ENCODE measurements at places on chromosomes 4 and X.

GRCh38 chrX:101677028-101677427 is 17.4 kb upstream of the ARMCX2 start:
- no peak for DNase-seq

DNA sequence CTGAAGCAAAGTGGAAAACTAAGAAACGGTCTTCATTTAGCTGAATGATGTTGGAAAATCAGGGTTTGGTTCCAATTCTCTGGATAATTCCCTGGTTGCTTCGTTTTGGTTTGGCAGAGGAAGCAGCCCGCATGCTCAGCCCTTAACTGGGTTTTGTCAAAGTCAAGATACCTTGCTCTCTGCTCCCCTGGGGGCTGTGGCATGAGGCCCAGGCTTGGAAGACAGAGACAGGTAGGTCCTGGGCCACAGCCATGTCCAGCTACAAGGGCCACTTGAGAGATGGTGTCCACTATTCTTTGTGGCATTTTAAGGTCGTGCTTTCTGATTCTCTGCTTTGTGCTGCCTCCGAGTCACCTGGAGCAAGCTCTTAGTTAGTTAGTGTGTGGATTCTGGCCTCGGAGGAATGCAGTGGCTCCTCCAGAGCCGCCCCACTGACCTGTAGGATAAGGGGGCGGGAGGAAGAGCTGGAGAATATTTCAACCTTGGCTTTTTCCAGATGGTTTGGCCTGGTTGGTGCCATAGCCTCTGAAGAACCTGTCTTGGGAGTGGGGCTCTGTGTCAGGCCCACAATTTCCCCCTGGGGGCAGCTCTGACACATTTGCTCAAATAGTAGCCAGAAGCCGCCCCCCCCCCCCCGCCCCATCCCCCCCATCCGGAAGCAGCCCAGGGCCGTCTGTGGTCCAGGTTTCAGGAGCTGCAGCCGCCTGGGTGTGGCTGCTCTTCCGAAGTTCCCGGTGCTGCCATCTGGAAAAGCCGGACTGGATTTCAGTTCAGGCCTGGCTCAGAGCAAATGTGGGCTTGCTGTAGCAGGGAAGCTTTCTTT is 147.1 kb downstream of the NHS start:
- peak; percentile 50 for DNase-seq

- DNase-seq: peak; percentile 1
Measured at GRCh38 chrX:115535421-115535820, 25.6 kb upstream of the PLS3 start.

DNA sequence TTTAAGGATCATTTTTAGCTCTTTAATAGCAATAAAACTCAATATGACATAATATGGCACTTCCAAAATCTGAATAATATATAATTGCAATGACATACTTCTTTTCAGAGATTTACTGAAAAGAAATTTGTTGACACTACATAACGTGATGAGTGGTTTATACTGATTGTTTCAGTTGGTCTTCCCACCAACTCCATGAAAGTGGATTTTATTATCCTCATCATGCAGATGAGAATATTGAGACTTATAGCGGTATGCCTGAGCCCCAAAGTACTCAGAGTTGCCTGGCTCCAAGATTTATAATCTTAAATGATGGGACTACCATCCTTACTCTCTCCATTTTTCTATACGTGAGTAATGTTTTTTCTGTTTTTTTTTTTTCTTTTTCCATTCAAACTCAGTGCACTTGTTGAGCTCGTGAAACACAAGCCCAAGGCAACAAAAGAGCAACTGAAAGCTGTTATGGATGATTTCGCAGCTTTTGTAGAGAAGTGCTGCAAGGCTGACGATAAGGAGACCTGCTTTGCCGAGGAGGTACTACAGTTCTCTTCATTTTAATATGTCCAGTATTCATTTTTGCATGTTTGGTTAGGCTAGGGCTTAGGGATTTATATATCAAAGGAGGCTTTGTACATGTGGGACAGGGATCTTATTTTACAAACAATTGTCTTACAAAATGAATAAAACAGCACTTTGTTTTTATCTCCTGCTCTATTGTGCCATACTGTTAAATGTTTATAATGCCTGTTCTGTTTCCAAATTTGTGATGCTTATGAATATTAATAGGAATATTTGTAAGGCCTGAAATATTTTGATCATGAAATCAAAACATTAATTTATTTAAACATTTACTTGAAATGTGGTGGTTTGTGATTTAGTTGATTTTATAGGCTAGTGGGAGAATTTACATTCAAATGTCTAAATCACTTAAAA is 15.3 kb downstream of the ALB start:
- DNase-seq: no peak

- DNase-seq: peak; percentile 81
Measured at GRCh38 chr4:139919521-139919920, 234.5 kb downstream of the MAML3 start.

DNA sequence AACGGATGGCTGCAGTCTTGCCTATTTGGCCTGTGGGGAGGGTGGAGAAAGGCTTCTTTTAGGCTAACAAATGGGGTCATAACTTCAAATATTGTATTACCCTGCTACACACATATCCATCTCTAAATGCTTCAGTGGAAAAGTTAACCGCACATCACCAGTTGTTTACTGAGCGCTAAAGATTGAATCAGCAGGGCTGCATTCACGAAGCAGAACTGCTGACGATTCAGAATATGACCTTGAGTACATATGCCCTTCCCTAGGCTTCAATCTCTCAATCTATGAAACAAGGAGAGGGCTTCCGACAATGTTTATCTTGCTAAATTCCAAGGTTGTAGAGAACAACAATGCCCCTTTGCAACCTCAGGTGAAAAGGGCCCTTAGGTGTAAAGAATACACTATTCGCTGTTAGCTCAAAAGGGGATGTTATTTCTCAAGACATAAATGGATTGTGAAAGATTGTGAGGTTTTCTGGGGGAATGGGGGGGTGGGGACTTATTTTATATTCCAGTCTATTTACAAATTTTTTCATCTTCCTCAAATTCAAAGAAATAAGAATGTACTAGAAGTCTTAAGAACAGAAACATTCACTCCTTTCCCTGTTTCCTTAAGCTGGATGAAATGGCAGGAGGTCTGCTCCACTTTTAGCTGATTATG is 2.6 kb upstream of the ATP6AP2 start:
- DNase-seq: no peak

DNA sequence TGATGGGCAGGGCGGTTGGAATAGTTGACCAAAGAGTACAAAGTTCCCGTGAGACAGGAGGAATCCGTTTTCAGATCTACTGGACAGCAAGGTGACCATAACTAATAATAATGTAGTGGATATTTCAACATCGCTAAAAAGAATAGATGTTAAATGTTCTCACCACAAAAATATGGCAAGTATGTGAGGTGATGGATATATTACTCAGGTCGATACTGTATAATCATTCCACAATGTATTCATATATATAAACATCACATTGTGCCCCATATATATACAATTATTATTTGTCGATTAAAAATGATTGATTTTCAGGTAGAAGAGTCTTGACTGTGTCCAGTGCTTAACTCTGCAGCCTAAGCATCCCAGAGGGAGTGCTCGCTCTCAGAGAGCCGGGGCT is 141.6 kb upstream of the TENM3 start:
- no peak for DNase-seq

DNA sequence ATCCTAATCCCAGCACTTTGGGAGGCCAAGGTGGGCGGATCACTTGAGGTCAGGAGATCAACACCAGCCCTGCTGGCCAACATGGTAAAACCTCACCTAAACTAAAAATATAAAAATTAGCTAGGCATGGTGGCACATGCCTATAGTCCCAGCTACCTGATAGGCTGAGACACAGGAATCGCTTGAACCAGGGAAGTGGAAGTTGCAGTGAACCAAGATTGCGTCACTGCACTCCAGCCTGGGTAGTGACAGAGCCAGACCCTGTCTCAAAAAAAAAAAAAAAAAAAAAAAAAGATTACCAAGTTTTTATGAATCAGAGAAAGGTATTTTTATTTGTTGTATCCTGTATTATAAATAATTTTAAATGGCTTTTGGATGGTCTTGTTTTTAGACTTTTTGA is 15.1 kb downstream of the TRAPPC11 start:
- no peak for DNase-seq

- DNase-seq: no peak
Measured at GRCh38 chrX:135652602-135653001, 60.8 kb upstream of the CT45A1 start.

DNA sequence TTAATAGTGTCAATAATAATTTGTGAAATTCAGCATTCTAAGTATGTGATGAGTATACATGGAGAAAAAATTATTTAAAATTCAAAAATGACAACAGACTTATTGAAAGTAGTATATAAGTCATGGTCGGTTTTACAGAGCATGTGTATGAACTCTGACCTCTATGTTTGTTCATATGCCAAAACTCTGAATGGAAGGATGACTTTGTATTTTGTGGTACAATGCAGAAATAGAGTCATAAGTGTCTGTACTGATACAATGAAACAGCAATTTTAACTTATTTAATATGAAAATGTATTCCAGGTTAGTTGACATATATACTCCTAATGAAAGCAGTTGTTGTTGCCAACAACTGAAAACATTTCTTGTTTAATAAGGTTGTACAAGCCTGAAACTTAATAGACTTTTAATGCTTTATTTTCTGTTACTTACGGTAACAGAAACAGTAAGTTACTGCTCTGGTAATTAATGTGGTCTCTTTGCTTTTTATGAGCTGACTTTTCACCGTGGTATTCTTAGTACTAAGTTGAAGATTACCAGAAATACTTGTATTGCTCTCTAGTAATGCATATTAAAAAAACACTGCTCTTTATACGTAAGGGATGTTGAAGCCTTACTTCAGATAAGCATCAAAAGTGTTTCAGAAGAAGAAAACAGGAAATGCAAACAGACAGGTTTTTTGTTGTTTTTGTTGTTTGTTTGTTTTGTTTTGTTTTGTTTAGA is 1.9 kb downstream of the UBE2K start:
- no peak for DNase-seq

DNA sequence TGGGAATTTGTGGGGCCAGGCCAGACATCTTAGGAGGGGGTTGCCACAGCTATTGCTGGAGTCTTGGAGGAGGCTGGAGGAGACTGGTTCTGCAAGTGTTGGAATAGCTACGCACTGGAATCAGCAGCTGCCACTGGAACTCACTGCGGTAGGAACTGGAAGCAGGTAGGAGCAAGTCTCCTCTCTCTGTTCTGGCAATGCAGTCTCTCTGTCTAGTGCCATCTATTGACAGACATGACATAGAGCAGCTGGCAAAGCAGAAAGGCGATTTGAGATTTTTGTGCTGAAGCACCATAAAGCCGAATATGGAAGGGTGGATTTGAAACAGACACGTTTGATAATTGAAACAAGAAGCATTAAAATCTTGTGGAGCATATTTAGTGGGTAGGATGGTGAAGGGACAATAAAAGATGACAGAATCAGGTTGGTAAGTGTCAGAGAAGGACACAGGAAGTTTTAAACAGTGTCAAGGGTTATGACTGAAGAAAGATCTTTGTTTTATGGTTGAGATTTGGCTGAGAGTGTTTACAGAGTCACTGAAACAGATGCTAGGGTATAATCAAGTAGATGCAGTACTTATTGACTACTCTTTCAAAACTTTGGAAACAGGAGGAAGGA is 23.5 kb upstream of the SYNPO2 start:
- DNase-seq: peak; percentile 57

GRCh38 chrX:11770320-11770719 is 12.3 kb downstream of the MSL3 start:
- peak; percentile 48 for DNase-seq

Data from fibroblast of skin of right biceps (primary cell).